ENCODE measurements at places on chromosomes 7 and 10. TPM values are rescaled to one million over a fixed set of nuclear protein-coding genes. Genes with fewer than 3 reads are reported as not detected.

DNA sequence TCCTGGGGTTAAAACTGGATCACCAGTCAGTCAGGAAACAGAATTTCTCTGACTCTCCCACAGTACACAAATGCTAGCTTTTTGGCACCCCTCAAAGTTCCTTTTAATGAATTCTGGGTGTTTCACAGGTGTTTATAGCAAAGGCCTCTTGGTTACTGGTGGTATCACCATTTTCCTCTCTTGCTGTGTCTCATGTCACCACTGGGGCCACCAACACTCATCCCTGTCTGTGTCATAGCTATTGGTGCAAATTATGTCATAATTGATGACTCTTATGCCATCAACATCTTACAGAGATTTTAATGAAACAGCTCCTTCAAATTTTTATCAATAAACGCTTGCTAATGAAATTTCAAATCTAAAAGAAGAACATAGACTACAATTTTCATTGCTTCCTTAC is 27.7 kb upstream of the OSBPL3 start:
- peaks cover 3% of the 10 kb centered on the region for H3K36me3 ChIP-seq
- no peak overlapping the region for H3K27ac ChIP-seq
- DNase-seq = no peak
- H3K4me1 ChIP-seq = peaks cover 46% of the 10 kb centered on the region
- H3K27me3 ChIP-seq = peaks cover 1% of the 10 kb centered on the region
- no peak overlapping the region for H3K4me3 ChIP-seq

DNA sequence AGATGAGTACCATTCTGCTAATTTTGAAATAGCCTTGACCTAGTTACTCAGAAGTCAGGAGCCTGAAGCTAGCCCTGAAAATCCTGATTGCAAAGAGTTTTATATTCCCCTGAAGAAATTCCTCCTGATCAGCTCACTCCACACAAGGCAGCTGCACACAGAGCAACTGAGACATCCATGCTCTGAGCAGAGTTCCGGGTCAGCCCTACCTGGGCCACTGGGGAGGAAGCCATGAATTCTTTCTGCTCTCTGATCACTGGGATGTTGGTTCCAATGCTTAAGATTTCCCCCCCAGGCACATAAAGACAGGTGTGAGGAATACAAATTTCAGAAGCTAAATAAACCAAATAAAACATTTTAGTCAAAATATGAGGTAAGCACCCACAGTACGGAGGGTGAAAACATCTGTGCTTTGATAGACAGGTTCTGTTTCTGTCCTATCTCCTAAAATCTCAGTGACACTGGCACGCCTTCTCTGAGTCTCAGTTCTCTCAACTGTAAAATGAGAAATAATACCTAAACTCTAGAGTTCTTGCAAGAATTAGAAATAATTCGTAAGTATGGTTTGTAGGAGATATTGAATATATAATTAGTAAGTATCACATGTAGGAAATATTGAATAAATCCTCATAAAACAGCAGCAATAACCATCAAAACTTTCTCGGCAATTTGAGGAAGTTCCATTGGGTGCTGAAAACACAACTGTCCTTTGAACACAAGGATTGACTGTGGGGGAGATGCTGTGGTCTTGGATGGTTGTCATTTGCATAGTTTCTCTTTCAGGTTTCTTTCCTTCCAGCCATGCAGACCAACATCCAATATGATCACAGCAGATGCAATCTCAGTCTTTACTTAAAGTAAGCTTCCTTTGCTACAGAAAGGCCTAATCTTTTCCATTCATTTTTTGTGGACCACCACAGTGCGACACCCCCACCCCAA is 133.0 kb upstream of the TNS3 start:
- H3K27me3 ChIP-seq = no peaks in the 10 kb centered on the region
- H3K4me1 ChIP-seq = no peaks in the 10 kb centered on the region
- no peak overlapping the region for H3K27ac ChIP-seq

DNA sequence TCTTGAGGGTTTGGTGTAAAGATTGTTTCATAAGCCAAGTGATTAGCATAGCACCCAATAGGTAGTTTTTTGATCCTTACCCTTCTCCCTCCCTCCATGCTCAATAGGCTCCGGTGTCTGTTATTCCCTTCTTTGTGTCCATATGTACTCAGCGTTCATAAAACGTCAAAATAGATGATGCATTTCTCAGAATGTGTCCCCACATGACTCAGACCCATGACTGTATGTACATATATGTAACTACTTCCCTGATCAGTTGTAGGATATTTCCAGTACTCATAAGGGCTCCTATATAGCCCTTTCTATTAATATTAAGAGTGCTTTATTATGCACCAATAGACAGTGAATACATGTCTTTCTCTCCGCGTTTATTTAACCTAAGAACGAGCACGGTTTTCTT is 466.9 kb downstream of the KIF20B start:
- H3K4me1 ChIP-seq = no peaks in the 10 kb centered on the region
- H3K27me3 ChIP-seq = no peaks in the 10 kb centered on the region
- no peak for DNase-seq
- no peak overlapping the region for H3K27ac ChIP-seq

Gene CLEC5A
- total RNA-seq = not detected

Gene NEUROD6
- total RNA-seq = not detected

- H3K27me3 ChIP-seq = no peaks in the 10 kb centered on the region
- H3K27ac ChIP-seq = no peak overlapping the region
- no peak overlapping the region for H3K4me3 ChIP-seq
- no peak for DNase-seq
Measured at GRCh38 chr10:98659951-98660350, 213.2 kb upstream of the HPS1 start.

Gene KCNIP2
- 0.99 TPM for total RNA-seq

Gene ERCC6
- 98.8 TPM for total RNA-seq

GRCh38 chr10:75899816-75900390 is 468.5 kb downstream of the LRMDA start:
- no peak overlapping the region for H3K4me3 ChIP-seq
- no peaks in the 10 kb centered on the region for H3K36me3 ChIP-seq
- H3K27ac ChIP-seq = no peak overlapping the region
- DNase-seq = no peak
- H3K4me1 ChIP-seq = no peaks in the 10 kb centered on the region
- peaks cover 7% of the 10 kb centered on the region for H3K27me3 ChIP-seq

Gene INHBA
- total RNA-seq = 18.3 TPM

Gene HOXA9
- 25.1 TPM for total RNA-seq

- no peak for DNase-seq
- no peaks in the 10 kb centered on the region for H3K4me1 ChIP-seq
- H3K27ac ChIP-seq = no peak overlapping the region
- H3K27me3 ChIP-seq = no peaks in the 10 kb centered on the region
Measured at GRCh38 chr7:126436213-126436868, 816.4 kb downstream of the GRM8 start.

GRCh38 chr10:116271593-116272439 is 1.2 kb downstream of the GFRA1 start:
- peaks cover 22% of the 10 kb centered on the region for H3K4me1 ChIP-seq
- H3K36me3 ChIP-seq = no peaks in the 10 kb centered on the region
- no peak for DNase-seq
- H3K27ac ChIP-seq = no peak overlapping the region
- H3K27me3 ChIP-seq = peaks cover 6% of the 10 kb centered on the region
- peak overlapping the region; percentile 89 for H3K4me3 ChIP-seq

GRCh38 chr10:93589648-93590562 is 11.1 kb downstream of the RBP4 start:
- H3K4me1 ChIP-seq = no peaks in the 10 kb centered on the region
- peaks cover 58% of the 10 kb centered on the region for H3K27me3 ChIP-seq
- no peaks in the 10 kb centered on the region for H3K36me3 ChIP-seq
- no peak overlapping the region for H3K27ac ChIP-seq
- DNase-seq = no peak

GRCh38 chr7:39375047-39375873 is 190.9 kb upstream of the YAE1 start:
- H3K27me3 ChIP-seq = peaks cover 4% of the 10 kb centered on the region
- no peak for DNase-seq
- H3K4me1 ChIP-seq = no peaks in the 10 kb centered on the region
- no peaks in the 10 kb centered on the region for H3K36me3 ChIP-seq
- H3K4me3 ChIP-seq = no peak overlapping the region

DNA sequence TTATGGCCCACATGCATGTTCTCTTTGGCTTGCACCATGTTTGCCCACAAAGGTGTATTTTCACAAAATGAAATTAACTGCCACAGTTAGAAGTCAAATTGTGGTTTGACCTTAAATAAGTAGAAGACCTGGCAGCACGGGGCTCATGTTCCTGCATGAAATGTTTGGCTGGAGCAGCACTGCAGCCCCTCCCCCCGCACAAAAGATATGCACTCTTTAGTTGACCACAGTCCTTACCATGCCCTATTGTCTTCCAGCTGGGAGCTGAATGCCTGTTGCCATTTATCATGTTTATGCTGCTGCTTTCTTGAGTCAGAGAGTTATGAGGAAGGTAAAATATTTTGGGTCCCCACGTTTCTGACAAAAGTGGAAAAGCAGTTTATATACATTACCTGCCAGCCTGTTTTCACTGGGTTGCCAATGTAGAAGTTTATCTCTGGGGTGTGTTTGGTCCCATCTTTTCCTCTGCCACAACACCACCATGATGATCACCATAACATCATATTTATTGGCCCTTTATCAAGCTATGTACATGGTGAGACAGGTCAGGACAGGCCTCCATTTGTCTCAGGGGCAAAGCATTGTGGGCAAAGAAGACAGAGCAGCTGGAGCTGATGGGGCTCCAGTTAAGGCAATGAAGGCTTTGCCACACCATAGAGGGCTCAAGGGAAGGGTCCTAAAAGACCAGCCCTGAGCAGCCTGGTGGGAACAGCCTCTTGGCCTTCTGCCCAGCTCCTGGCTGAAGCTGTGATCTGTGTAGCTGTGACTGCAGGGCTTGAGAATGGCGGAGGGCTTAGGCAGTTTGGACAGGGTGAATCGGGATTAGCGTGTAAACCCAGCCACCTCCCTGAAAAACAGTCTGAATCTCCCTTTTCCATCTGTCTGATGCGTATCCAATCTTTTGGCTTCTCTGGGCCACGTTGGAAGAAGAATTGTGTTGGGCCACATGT is 5.4 kb downstream of the PRF1 start:
- no peak overlapping the region for H3K4me3 ChIP-seq
- peaks cover 41% of the 10 kb centered on the region for H3K27me3 ChIP-seq
- no peaks in the 10 kb centered on the region for H3K4me1 ChIP-seq
- H3K27ac ChIP-seq = no peak overlapping the region
